Caco-2 (cell line): ENCODE measurements at places on chromosomes 6 and 20. TPM values are rescaled to one million over a fixed set of nuclear protein-coding genes. Genes with fewer than 3 reads are reported as not detected.

Gene ABHD16B
- total RNA-seq: 0.27 TPM in 1 of 2 replicates, not detected in the other

Gene HLA-DQA2
- not detected in 2 replicates for total RNA-seq

Gene HCRTR2
- total RNA-seq: 0.63 and 1.3 TPM in 2 replicates

Gene DEFB116
- not detected in 2 replicates for total RNA-seq

Gene COL20A1
- 0.27 and 0.32 TPM in 2 replicates for total RNA-seq

Gene F13A1
- total RNA-seq: not detected in 2 replicates

Gene SRSF12
- total RNA-seq: 0.49 and 0.79 TPM in 2 replicates

Gene SLC17A9
- 64.7 and 77.4 TPM in 2 replicates for total RNA-seq

Gene TAAR2
- not detected in 2 replicates for total RNA-seq

Gene FRS3
- 4.1 and 4.3 TPM in 2 replicates for total RNA-seq

Gene FAM8A1
- total RNA-seq: 18.9 and 20.9 TPM in 2 replicates

Gene ACTL10
- 3.4 and 4.5 TPM in 2 replicates for total RNA-seq

Gene SOX12
- 13.9 and 14.7 TPM in 2 replicates for total RNA-seq

Gene SLC17A4
- total RNA-seq: 0.36 and 0.37 TPM in 2 replicates

Gene ARMC2
- total RNA-seq: 6.1 and 7.8 TPM in 2 replicates

Gene ELOVL5
- 70.4 and 75.6 TPM in 2 replicates for total RNA-seq

Gene BPIFB2
- not detected in 2 replicates for total RNA-seq

Gene PSMB8
- total RNA-seq: 3.7 and 3.9 TPM in 2 replicates

Gene MPIG6B
- total RNA-seq: not detected in 2 replicates

Gene PNPLA1
- total RNA-seq: 0.19 and 0.25 TPM in 2 replicates

Gene CLPSL2
- total RNA-seq: 1.3 and 2.0 TPM in 2 replicates

Gene ZSCAN16
- total RNA-seq: 5.8 and 6.7 TPM in 2 replicates

Gene SLC22A23
- 44.9 and 45.5 TPM in 2 replicates for total RNA-seq

Gene PRSS35
- total RNA-seq: 72.0 and 85.0 TPM in 2 replicates

Gene HLA-DOA
- total RNA-seq: not detected in 2 replicates

Gene HSP90AB1
- 967 and 1,046 TPM in 2 replicates for total RNA-seq

Gene IFT52
- total RNA-seq: 56.1 and 70.5 TPM in 2 replicates

Gene HLA-DRB1
- total RNA-seq: not detected in 2 replicates

Gene CCDC170
- 4.0 and 6.8 TPM in 2 replicates for total RNA-seq

Gene MUC21
- total RNA-seq: not detected in 2 replicates

Gene TULP1
- not detected in 2 replicates for total RNA-seq

Gene SLC35F1
- total RNA-seq: not detected in 2 replicates

Gene OVOL2
- total RNA-seq: 8.8 and 11.5 TPM in 2 replicates

Gene RAB44
- total RNA-seq: not detected in 2 replicates
